Hematopoietic multipotent progenitor cell treated with erythropoietin and hydrocortisone succinate and interleukin-3 and kit ligand, for 17 days (in vitro differentiated cells): ENCODE measurements at places on chromosomes 5 and 9.

GRCh38 chr9:117714282-117714681 lies 10.1 kb downstream of the TLR4 start:
- no peak for DNase-seq

DNA sequence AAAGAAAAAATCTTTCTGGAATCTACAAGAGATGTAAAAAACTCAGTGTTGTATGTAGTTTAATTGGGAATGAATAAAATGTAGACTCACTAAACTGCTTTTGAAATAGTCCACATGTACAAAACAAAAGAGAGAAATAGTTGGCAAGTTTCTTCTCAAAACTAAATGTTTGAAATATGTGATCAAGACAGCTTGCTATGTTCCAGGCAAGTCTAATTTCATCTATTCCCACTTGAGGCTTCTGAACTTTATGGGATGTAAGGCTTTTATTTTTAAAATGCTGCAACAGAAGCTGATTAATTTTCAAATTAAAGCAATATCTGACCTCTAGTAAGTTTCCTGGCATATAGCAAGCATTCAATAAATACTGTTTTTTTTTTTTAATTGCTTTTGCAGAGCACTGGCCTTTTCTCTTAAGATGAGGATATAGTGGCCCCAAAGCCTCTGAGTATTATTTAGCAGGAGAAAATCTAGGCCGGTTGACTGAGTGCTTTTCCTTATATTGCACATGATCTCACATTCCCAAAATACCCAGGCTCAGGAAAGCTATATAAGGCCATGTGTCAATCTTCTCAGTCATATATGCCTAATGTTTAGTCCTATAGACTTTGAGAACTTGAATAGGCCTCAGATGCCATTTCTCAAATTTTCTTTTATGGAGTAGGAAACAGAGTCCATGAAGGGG lies 183.2 kb downstream of the NTRK2 start:
- no peak for DNase-seq

DNA sequence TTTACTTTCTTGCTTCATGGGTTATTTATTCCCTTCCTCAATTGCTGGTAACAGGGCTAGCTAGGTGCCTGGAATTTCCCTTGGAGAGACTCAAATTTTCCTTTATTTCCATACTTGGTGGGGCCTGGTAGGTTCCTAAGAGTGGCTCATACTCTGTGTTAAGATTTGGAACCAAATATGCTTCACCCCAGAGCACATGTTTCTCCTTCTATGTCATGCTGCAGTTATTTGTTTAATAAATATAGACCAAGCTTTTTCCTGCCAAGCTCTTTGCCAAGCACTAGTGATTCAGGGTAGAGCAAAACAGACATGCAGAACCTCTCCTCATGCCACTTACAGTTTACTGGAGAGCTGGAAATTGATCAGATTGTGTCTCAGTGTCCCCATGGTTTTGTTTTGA lies 290.3 kb upstream of the SGCD start:
- no peak for DNase-seq

GRCh38 chr9:14967450-14968321 lies 57.5 kb upstream of the FREM1 start:
- no peak for DNase-seq

DNA sequence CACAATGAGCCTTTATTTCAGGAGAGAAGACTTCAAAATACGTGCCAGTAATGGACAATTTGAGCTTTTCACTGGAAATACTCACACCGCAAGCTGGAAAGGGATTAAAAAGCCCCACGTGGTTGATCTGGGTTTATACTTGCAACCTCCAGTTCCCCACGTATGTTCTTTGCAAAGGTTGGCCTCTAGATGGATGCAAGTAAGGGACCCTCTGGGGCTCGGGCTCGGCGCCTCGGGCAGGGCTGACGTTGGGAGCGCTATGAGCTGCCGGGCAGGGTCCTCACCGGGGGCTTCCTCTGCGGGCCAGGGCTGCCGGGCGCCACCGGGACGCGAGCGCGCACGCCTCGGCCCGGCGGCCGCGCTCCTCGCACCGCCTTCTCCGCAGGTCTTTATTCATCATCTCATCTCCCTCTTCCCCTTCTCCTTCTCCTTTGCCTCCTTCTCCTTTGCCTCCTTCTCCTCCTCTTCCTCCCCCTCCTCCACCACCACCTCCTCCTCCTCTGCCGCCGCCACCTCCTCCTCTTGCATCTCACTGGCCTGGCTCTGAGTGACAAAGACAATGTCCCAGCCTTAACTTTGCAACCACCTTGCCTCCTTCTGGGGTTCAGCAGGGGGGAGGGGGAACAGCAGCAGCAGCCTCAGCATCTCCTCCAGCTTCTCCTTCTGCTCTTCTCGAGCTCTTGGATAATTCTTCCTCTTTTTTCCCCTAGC lies 701 bp upstream of the ZNF462 start:
- no peak for DNase-seq

DNA sequence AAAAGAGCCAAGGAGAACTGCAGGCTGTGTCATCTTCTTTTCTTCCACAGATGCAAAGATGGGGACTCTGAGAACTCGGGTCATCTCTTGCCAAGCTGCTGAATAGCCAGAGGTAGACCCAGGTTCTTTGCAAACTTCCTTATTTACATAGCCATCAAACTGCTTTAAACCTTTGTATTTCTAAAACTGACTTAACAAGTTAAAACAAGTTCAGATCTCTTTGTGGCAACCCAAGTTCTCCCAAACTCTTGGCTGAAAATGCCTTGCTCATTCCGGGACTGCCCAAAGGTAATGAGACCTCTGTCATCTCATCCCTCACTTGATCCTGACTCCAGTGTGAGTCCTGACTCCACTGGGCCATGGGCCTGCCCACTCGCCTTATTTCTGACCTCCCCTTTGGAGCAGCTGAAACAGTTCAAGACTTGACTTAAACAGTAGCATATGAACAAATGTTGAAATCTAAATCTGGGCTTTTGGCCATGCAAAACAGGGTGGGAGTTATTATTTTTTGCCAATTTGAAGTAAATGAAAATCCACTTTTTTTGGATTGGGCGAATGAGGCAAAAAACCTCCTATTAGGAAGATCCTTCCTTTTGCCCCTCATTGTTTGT lies 50.6 kb downstream of the FBXL7 start:
- DNase-seq, result no peak

DNA sequence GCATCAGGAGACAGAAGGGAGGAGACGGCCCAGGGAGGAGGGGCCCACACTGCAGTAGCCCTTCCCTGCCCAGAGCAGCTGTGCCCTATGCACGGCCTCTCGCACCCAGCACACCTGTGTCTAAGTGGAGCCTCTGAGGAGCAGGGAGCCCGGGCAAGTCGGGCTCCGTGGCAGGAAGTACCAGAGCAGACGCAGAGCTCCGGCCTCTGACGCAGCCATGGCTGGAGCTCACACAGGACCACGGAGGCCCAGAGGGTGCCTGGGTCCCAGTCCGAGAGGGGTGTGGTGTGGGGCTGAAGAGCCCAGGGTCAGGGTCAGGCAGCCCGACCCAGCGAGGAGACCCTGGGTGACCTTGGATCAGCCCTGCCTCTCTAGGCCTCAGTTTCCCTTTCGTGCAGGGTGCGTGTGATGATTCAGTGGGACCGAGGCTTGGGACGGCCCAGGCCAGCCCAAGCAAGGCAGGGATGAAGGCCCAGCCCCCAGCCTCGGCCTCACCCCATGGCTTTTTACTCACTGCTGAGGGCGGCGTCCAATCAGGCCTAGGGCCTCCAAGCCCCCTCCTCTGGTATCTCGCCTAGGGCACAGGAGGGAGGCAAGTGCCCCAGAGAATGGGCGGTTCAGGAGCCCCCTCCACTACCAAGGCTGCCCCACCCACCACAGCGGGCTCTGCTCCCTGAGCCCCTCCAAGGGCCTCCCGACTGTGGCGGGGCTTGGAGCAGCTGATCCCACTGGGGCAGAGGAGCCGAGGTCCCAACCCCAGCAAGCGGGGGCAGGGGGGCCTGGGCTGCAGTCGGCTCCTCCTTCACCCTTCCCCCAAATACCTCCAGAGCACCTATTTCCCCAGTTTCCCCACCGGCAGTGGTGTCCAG lies 4.3 kb upstream of the AGPAT2 start:
- no peak for DNase-seq

DNA sequence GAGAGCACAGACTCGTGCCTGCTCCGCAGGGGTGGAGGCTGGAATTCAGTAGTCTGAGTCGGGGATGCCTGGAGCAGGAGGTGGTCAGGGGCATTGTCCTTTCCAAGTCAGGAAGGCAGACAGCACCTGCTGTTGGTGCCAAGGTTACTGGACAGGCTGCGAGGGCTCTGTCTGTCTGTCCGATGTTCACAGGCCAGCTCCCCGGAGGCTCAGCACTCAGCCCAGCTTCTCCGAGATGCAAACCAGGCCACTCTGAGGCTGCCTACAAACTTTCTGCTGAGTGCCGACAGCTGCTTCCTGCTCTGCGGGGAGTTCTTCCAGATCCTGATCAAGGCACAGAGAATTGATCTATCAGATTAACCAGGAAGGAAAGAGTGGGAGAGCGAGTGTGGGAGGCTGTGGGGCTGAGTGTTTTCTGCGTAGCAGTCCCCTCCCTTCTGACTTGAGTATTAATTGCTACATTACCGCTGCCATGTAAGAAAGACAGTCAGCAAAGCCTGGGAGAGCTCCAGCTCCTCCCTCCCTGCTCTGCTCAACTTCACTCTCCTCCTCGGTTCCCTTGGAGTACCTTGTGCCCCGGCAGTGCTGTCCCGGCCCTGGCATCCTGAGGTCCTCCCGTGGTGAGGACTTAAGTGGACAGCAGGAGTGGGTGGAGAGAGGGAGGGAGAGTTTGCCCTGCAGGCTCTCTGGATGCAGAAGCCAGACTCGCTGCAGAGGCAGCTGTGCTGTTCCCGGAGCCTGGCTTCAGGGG lies 36.0 kb downstream of the KCNMB1 start:
- DNase-seq, result no peak

GRCh38 chr9:132192728-132193127 lies 30.9 kb downstream of the NTNG2 start:
- DNase-seq, result no peak

- DNase-seq, result no peak
Measured at GRCh38 chr9:10678010-10678409, 65.2 kb upstream of the PTPRD start.

DNA sequence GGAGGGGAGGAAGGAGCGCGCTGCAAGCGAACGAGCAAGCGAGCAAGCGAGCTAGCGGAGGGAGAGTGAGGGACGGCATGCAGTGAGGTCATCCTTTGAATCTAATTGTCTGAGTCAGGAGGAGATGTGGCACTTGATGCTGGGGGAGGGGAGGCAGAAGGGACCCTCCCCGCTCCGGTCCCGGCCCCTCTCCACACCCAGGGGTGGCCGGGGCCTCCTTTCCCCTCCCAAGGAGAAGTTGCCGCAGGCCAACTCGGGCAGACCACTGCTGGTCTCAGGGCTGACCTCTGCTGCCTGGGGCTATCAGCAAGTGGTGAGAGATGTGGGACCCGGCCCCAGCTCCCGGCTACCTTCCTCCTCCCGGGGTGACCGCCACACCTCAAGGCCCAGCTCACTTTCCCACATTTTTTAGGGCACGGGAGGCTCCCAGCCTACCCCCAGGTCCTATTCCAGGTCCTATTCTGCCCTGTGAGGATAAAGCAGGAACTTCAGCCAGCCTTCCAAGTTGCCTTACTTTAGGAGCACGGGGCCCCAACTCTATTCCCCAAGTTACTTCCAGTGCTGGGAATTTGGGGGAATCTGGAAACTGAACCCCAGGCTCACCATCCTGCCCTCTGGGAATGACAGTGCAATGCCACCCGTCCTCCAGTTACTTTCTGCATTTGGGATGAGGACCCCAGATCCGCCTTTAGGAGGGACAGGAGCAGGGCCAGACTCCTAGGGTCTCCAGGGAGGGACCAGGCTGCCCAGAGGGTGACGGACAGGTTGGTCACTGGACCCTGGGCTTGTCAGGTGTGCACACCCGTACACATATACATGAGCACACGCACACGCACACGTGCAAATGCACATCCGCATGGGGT lies 11.1 kb downstream of the CNTFR start:
- DNase-seq, result no peak

DNA sequence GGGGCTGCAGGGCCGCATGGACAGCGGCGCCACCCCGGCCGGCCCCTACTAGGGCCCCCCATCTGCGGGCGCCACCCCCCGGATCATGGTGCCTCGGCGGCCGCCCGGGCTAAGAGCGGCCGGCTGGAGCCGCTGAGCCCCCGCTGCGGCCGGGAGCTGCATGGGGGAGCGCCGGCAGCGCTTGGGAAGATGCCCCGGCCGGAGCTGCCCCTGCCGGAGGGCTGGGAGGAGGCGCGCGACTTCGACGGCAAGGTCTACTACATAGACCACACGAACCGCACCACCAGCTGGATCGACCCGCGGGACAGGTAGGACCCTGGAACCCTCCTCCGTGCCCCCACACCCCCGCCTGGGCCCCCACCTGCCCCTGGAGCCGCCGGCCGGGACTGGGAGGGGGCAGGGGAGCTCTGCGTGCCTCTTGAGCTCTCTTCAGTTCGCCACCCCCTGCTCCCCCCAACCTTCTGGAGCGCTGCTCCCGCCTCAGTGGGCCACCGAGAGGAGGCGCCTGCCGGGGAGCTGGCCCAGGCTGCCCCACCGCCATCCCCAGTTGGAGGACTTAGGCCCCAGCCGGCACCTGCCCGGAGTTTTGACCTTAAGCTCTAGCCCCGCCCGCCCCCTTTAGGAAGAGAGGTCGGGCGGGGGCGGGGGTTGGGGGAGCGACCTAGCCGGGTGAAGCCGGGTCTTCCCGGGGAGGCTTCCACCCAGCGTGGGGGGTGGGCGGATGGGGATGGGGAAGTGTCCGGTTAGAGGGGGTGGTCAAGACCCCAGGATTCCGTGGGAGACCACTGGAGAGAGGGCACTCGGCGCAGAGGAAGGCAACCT lies 730 bp downstream of the WWC1 start:
- no peak for DNase-seq

GRCh38 chr9:95217936-95218335 lies 99.6 kb downstream of the FANCC start:
- no peak for DNase-seq

DNA sequence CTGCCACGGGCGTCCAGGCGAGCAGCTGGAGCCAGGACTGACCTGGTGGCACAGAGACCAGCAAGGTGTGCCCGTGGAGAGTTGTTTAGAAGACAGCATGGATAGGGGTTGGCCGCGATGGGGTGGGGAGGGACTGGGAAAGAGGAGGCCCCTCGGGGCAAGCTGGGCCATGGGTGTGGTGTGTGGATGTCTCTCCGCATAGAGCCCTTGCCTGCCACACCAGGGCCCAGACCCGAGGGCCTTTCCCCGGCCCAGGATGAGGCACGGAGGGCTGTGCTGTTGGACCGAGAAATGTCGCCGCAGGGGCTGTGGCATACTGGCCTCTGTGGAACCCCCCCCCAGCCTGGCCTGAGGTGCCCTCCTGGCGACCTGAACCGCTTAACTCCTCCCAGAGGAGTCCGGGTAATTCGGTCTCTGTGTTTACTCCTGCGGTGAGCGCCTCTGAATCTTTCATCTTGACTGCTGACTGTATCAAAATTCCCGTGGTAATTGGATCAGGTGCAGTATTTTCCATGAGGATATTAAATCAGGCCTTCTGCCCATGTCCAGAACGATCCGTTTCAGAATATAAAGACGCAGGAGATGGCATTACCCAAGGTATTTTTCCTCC lies 22.5 kb upstream of the LAMC3 start:
- DNase-seq, result no peak

DNA sequence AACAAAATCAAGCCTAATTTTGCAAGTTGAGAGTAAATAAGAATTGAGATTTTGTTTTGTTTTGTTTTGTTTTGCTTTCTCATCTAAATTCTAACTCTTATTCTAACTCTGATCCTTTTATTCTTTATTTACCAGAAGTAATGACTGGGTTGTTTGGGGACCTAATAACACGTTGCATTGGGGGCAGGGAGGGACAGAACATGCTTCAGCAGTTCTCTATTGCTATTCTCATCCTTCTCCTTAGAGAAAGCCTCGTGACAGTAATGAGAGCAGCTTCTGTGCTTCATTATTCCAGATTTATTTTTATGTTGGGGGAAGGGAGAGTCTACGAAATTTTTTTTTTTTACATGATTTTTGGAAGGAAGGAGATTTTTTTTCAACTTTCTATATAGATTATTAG lies 21.1 kb downstream of the CPEB4 start:
- DNase-seq, result peak; percentile 54
